Tracheal epithelial cell (primary cell): ENCODE measurements at places on chromosomes 4 and X. TPM values are rescaled to one million over a fixed set of nuclear protein-coding genes. Genes with fewer than 3 reads are reported as not detected.

SORBS2 gene
- 1.5 and 3.1 TPM in 2 replicates for total RNA-seq

FAM53A gene
- 1.9 and 3.6 TPM in 2 replicates for total RNA-seq

SAGE1 gene
- not detected in 2 replicates for total RNA-seq

PKD2 gene
- total RNA-seq: 9.6 and 17.4 TPM in 2 replicates

RRH gene
- total RNA-seq: 0.21 TPM in 1 of 2 replicates, not detected in the other

DIPK2B gene
- total RNA-seq: under 0.01 TPM in 2 replicates

BMPR1B gene
- 4.1 and 15.3 TPM in 2 replicates for total RNA-seq

RASSF6 gene
- 3.9 and 7.9 TPM in 2 replicates for total RNA-seq

MAGEB17 gene
- total RNA-seq: not detected in 2 replicates

CFAP97 gene
- total RNA-seq: 34.0 and 43.3 TPM in 2 replicates

UGT8 gene
- 0.21 and 2.9 TPM in 2 replicates for total RNA-seq

PRRG1 gene
- 7.5 and 12.0 TPM in 2 replicates for total RNA-seq

SSX4B gene
- total RNA-seq: not detected in 2 replicates

ADH7 gene
- total RNA-seq: 3.9 and 15.1 TPM in 2 replicates

RAB33A gene
- total RNA-seq: 0.24 and 0.64 TPM in 2 replicates

RNF128 gene
- 19.0 and 51.8 TPM in 2 replicates for total RNA-seq

AFF2 gene
- total RNA-seq: 0.24 TPM in 1 of 2 replicates, not detected in the other

NDST3 gene
- 0.24 TPM in 1 of 2 replicates, not detected in the other for total RNA-seq

GPRASP1 gene
- total RNA-seq: 0.21 and 0.48 TPM in 2 replicates

DMRTC1B gene
- not detected in 2 replicates for total RNA-seq

CXXC4 gene
- total RNA-seq: under 0.01 TPM in 2 replicates

GPR119 gene
- not detected in 2 replicates for total RNA-seq

ADGRA3 gene
- total RNA-seq: 38.3 and 39.9 TPM in 2 replicates

CLIC2 gene
- total RNA-seq: under 0.01 and 1.7 TPM in 2 replicates

EPHA5 gene
- total RNA-seq: under 0.01 TPM in 1 of 2 replicates, not detected in the other

ZAR1 gene
- not detected in 2 replicates for total RNA-seq

ZFP42 gene
- 3.6 TPM in 1 of 2 replicates, not detected in the other for total RNA-seq

SLC7A11 gene
- 27.2 and 98.0 TPM in 2 replicates for total RNA-seq

UGT2A1 gene
- total RNA-seq: not detected in 2 replicates
